Retina (tissue), 1 donor: ENCODE measurements at places on chromosomes 2 and 18.

- DNase-seq: no peak
These were observed 180.6 kb upstream of the GLI2 start for GRCh38 chr2:120555092-120555491.

GRCh38 chr2:204046145-204046544, 109.6 kb downstream of the ICOS start:
- DNase-seq: no peak

- no peak for DNase-seq
These were observed 26.8 kb downstream of the DGKD start for GRCh38 chr2:233380995-233381637.

DNA sequence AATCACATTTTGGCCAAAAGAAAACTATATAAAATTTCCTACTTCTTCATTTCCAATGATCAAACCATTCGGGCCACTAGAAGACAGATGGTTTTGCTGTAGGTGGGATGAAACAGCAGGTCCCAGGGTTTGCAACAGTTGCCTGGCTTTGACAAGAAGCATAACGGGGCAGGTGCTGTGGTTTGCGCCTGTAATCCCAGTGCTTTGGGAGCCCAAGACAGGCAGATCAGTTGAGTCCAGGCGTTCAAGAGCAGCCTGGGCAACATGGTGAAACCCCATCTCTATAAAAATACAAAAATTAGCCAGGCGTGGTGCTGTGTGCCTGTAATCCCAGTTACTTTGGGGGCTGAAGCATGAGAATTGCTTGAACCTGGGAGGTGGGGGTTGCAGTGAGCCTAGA, 81.4 kb upstream of the XPO1 start:
- DNase-seq: no peak

- no peak for DNase-seq
These were observed 4.7 kb downstream of the CD226 start for GRCh38 chr18:69943021-69943420.

DNA sequence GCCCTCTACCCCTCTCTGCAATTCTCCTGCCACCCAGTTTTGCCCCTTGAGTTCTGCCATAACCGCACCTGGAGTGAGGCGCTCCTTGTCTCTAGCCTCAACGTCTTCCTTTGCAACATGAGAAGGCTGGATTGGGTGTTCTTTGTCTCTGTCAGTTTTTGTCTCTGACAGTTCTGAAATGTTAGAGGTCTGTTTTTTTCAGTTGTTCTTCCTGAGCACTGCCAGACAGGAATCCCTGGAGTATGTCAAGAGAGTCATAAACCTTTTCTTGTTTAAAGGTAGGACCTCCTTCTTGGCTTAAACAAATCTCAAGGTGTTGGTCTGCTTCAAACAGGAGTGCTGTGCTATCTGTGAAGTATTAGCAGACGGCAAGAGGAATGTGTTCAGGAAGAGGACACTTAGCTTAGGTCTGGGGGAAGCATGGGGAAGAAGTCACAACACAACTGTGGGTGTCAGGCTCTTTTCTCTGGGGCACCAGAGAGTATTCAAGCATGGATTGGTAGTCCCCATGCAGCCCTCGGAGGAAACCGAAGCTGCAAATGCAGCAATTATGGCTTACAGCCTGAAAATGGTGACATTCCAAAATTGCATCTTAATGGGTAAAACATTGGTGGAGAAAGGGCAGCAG, 32.3 kb downstream of the AFF3 start:
- no peak for DNase-seq

- DNase-seq: no peak
These were observed 48.8 kb downstream of the ANKRD44 start for GRCh38 chr2:197261808-197262226.
